Activated T-cell treated with anti-CD3 and anti-CD28 coated beads, Interleukin-2, amount 50 U/mL, for 72 hours (primary cell): ENCODE measurements at places on chromosomes 3 and 15. TPM values are rescaled to one million over a fixed set of nuclear protein-coding genes. Genes with fewer than 3 reads are reported as not detected.

The ASB14 gene
- not detected for total RNA-seq

The SH2D7 gene
- total RNA-seq: not detected

The NECTIN3 gene
- total RNA-seq: 9.1 TPM

The GLDN gene
- total RNA-seq: not detected

The LRRC15 gene
- not detected for total RNA-seq

The CSTA gene
- total RNA-seq: not detected

The HDGFL3 gene
- 22.8 TPM for total RNA-seq

The GOLGA8N gene
- total RNA-seq: 4.4 TPM

The PRSS50 gene
- total RNA-seq: 0.07 TPM

The KBTBD12 gene
- total RNA-seq: not detected

The GXYLT2 gene
- 0.26 TPM for total RNA-seq

The CEP97 gene
- total RNA-seq: 23.5 TPM

The PSTPIP1 gene
- total RNA-seq: 152 TPM

The DISP2 gene
- total RNA-seq: 0.19 TPM

The ITIH1 gene
- total RNA-seq: not detected

The CLSTN2 gene
- not detected for total RNA-seq

The ACAN gene
- total RNA-seq: not detected

The SLC28A1 gene
- total RNA-seq: not detected

The ZNF35 gene
- 4.9 TPM for total RNA-seq

The IL17RE gene
- 0.94 TPM for total RNA-seq

The EFCC1 gene
- total RNA-seq: 0.42 TPM

The NOX5 gene
- total RNA-seq: not detected

The GNB4 gene
- total RNA-seq: 0.60 TPM

The LMAN1L gene
- total RNA-seq: 0.72 TPM

The ARPIN gene
- total RNA-seq: not detected

The AMT gene
- 7.5 TPM for total RNA-seq

The DPPA2 gene
- not detected for total RNA-seq

The KCNH8 gene
- 0.05 TPM for total RNA-seq

The ANKUB1 gene
- total RNA-seq: not detected
